ENCODE measurements at places on chromosomes 4 and X.
A peak's percentile ranks its signal among the peaks of the same experiment; 100 is the strongest.

- no peak for DNase-seq
Measured at GRCh38 chr4:2024683-2025082, 15.9 kb upstream of the NELFA start.

DNA sequence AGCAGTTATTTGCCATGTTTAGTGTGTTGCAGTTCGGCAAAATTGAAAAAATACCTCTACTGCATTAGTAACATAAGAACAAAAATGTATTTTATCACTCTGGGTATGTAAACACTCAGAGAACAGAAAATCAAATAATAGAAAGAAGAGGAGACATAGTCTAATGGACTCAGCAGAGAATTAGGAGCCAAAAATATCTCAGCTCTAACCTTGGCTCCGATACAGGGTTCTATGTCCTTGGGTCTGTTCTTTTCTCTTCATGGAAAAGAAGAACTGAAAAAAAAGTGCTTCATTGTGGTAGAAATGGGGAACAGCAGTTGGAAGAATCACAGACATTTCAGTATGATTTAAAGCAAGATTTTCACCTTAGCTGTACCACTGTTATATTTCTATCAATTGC, 240.5 kb upstream of the CXXC4 start:
- DNase-seq, result no peak

DNA sequence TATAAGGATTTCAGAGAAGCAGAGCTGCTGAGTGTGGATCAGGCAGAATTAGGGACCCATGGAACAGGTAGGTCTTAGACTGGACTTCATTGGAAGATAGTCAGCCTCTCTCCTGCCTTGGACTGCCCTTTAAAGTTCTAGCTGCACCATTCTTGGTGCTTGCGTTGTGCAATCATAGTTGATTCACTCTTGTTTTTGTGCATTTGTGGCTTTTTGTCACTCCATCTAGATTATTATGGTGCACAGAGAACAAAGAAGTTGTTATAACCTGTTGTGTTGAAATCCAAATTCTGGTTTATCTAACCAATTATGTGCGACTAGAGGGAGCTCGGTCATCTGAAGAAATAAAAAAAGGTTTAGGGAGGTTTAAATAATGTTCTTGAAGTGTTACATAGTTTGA, 59.3 kb downstream of the JADE1 start:
- DNase-seq, result no peak

DNA sequence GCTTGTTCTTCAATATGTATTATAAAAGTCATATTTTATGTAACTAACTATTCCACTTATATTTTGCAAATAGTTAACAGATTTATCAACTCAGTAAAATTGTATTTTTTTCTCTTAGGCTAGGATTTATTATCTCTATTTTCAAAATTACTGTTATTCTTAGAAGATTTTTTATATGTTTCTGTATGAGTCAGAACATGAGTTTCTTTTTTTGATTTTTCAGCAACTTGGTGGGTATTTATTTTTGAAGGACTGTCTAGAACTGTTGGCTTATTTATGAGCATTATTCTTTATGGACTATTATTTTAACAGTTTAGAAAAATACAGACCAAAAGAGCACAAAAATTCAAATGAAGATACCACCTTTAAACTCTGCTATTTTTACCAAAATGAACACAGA, 6.8 kb downstream of the AIMP1 start:
- DNase-seq, result no peak

DNA sequence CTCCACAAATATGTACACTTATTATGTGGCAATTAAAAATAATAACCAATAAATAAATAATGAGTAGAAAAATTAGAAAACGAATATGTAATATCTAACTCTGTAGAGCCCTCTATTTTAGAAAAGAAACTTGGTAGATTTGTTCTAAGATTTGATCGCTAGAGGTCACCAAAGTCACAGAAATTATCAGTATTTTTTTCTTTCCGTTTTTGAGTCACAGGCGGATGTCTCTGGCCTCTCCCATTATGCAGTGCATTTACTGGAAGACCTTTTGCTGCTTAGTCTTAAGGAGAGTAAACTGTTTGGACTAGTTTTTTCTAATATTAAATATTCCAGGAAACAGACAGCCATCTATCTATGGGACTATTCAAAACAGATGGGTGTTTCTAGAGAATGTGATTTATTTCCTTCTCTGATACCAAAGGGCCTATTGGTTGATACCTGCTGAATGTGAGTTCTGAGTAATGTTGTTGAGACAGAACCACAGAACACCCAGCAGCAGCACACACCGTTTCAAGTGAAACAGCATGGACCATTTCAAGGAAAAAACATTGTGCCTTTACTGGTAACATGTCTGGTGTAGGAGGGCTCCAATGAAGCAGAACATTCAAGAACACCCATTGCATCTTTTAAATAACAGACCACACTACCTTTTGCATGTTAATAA, 34.0 kb upstream of the GYPA start:
- DNase-seq, result peak; percentile 44

- no peak for DNase-seq
Measured at GRCh38 chr4:135256111-135256510, 1054.5 kb upstream of the PABPC4L start.
